ENCODE measurements at places on chromosomes 7 and 10.

GRCh38 chr7:4642468-4643203 lies 39.5 kb upstream of the FOXK1 start:
- no peak for DNase-seq

- no peak for DNase-seq
Observed at GRCh38 chr7:120272261-120272660, 714 bp upstream of the KCND2 start.

- no peak for DNase-seq
Observed at GRCh38 chr10:62811159-62811875, 4.8 kb downstream of the EGR2 start.

GRCh38 chr10:122341141-122341810 lies 33.2 kb upstream of the PLEKHA1 start:
- DNase-seq: no peak

- no peak for DNase-seq
Observed at GRCh38 chr7:26670841-26671240, 193.5 kb downstream of the SKAP2 start.

- no peak for DNase-seq
Observed at GRCh38 chr7:141463986-141464385, 87.2 kb upstream of the AGK start.

DNA sequence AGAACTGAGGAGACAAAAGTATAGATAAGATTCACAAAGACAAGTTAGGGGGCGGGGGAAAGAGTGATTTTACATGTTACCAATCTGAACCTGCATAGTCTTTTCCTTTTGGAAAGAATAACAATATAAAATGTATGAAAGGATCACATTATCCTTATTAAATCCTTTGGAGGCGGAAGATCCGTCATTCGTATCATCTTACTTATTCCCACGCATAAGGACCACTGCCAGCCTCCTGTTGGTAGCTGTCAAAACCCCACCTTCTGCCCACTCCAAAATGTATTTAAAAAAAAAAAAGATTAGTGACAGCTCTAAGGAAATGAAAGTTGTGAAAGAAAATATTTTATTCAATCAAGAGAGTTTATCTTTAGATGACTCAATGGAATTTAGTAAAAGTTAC lies 821.0 kb upstream of the CELF2 start:
- no peak for DNase-seq

- no peak for DNase-seq
Observed at GRCh38 chr7:33774762-33775523, 130.4 kb upstream of the BMPER start.

DNA sequence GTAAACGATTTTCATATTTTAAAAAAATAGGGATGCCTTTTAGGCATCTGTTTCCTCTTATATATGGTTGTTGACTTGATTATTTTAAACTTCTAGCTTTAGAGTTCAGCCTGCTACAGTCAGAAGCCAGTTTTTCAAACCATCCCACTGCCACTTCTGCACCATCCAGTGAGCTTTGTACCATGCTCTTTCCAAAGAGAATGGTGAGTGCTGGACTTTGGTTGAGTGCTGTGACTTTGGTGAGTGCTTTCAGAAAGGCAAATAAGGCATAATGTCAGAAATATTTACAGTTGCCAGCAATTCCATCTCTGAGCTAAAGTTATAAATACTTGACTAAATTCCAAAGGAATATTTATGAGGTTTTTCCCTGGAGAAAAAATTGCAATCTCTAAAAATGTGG lies 117.4 kb downstream of the IPMK start:
- DNase-seq: no peak

- DNase-seq: no peak
Observed at GRCh38 chr10:1074748-1075308, 18.6 kb downstream of the WDR37 start.

- no peak for DNase-seq
Observed at GRCh38 chr7:114588506-114588905, 173.9 kb downstream of the FOXP2 start.

DNA sequence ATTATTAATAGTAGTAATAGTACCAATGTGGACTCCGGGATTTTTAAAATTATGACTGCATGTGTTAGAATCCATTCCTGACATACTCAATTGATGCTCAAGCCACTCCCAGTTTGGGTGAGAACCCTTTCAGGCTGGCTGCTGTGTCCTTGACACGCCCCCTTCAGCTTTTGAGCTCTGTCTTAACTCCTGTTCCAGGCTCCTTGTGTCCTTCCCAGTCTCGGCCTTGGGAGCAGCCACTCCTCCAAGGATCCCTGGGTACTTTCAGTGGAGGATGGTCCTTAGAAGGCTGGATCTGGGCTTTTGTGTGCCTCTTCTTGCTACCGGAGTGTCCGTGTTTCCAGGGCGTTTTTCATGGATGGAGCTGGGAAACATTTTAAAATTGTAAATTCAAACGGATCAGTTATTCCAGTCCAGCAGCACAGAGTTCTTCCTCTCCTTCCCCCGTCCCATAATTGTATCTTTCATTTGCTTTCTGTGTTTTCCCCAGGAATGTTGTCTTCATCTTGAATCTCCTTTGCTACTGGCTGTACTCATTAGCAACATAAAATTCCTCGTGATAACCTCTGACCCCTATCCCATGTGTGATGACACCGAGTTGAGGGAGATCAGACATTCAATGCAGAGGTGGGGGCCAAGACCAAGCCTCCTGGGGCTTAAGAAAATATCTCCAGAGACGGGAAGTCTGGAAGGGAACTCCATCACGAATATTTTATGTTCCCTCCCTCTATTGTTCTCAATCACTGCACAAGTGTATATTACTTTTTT lies 40.0 kb upstream of the PFKFB3 start:
- no peak for DNase-seq

GRCh38 chr7:8739837-8740236 lies 306.4 kb downstream of the NXPH1 start:
- no peak for DNase-seq

Measured in activated CD8-positive, alpha-beta memory T cell treated with anti-CD3 and anti-CD28 coated beads for 1 hour (primary cell).